ENCODE measurements at places on chromosomes 5 and 9. TPM values are rescaled to one million over a fixed set of nuclear protein-coding genes. Genes with fewer than 3 reads are reported as not detected.

Gene MEF2C
- polyA plus RNA-seq = 86.7 TPM

Gene ADAMTS13
- 6.7 TPM for polyA plus RNA-seq

Gene PHF24
- polyA plus RNA-seq = 0.27 TPM

Gene DAPK1
- polyA plus RNA-seq = 232 TPM

DNA sequence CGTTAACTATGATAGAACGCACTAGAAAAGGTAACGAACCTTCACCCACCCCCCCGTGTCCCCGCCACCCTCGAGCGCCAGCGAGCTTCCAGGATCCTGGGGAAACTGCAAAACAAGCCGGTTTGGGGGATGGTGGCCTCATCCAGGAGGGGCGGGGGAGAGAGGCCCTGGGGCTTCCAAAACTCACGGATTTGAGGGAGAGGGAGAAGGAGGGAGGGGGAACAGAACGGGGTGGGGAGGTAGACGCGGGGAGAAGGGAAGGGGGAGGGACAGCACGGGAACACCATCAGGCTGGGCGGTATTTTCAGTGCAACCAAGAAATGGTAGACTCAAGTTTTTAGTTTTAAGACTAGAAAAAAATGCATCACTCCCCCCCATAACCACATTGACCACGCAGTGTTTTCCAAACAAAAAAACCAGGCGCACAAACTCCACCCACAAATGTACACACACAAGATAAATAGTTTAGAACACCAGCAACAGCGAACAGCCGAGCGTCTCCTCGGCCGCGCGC, 1.4 kb downstream of the NRARP start:
- no peak for DNase-seq

- no peak for DNase-seq
Observed at GRCh38 chr9:110703669-110704068, 35.1 kb downstream of the MUSK start.

DNA sequence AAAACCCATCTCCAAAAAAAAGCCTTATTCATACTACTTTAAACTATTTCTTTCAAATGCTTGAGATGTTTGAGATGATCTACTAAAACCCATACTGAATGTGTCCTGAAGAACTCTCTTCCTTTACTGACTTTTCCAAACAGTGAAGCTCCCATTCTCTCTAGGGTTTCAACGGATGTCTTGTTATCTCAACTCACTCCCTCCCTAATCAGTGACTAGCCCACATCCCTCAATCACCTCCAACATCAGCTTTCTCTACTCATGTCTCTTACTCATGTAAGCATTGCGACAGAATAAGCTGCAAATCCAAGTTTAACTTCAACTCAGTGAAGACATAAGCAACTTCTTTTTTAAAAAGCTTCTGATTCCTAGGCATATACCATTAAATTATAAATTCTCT, 42.1 kb downstream of the WDR41 start:
- no peak for DNase-seq

DNA sequence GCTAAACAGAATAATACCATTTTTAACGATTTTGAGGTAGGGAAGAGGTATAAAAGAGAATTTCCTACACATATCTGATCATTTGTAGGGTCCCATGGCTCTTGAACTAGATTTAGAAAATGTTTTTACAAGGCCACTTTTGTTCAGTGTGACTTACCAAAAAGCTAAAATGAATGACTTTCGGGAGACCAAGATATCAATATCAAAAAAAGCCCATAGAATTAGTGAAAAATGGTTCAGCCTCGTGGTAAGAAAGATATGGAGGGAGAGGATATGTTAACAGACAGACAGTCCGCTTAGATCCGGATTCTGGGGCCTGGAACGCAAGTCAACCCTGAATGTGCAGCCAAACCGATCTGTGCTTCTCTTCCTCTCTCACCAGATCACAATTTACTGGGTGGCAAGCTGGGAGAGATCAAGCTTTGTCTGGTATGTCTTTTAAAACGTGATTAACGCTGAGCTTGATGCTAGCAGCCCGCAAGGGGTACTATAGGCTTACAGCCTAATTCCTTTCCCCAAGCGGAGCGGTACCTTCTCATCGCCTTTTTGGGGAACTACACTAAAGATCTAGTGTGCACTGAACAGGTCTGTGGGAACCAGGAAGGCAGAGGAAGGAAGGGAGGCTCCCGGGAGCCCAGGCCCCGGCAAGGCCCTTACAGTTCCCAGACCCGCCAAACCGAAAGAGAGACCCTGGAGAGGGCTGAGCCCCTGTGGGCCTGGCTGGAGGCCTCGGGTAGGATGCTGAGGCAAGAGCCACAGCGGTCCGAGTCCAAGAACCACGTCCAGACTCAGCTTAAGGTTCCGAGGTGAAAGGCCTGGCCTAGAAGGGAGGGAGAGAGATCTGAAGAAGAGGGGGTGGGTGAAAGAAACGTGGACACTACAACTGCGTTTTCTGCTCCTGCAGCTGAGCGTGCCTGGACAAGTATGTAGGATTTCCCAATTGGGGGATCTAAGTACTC, 2.9 kb downstream of the NR2F1-AS1 start:
- peak; percentile 64 for DNase-seq

GRCh38 chr9:122789256-122790046, 718 bp downstream of the OR5C1 start:
- DNase-seq = no peak

Data from right lung (tissue), 10 donors.